Myocyte (in vitro differentiated cells): ENCODE measurements at places on chromosomes 7 and 10. TPM values are rescaled to one million over a fixed set of nuclear protein-coding genes. Genes with fewer than 3 reads are reported as not detected.

Gene GUSB
- total RNA-seq = 19.9 and 20.8 TPM in 2 replicates

- no peak for DNase-seq
Measured at GRCh38 chr7:150945171-150945852, 32.8 kb downstream of the KCNH2 start.

DNA sequence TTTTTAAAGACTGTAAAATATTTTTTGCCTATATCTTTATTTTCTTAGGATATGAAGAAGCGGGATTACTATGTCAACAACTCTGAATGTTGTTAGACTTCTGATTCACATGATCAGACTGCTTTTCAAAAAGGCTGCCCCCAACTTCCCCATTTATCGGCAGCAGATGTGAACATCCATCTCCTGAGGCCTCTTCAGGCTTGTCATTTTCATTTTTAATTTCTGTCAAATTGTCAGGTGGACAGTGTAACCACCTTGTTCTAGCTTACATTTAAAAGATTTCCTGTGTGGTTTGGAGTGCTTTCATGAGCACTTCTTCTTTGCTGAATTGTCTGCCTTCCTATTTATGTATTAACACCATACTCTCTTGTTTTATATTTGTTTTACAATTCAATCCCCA is 78.8 kb upstream of the GSDME start:
- DNase-seq = no peak

GRCh38 chr7:114924038-114924712 is 2.3 kb downstream of the MDFIC start:
- no peak for DNase-seq

DNA sequence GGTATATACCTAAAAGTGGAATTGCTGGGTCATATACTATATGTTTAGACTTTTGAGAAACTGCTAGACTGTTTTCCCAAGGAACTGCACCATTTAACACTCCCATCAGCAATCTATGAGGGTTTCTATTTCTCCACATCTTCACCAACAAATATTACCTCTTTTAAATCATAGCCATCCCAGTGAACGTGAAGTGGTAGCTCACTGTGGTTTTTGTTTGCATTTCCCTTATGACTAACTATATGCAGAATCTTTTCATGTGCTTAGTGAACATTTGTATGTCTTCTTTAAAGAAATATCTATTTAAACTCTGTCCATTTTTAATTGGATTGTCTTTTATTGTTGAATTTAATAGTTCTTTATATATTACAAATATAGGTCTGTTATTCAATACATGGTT is 115.8 kb upstream of the SEC61G start:
- DNase-seq = no peak

- DNase-seq = peak; percentile 5
Measured at GRCh38 chr7:146375170-146375569, 258.6 kb downstream of the CNTNAP2 start.

- DNase-seq = no peak
Measured at GRCh38 chr7:117901089-117901797, 28.0 kb upstream of the CTTNBP2 start.

DNA sequence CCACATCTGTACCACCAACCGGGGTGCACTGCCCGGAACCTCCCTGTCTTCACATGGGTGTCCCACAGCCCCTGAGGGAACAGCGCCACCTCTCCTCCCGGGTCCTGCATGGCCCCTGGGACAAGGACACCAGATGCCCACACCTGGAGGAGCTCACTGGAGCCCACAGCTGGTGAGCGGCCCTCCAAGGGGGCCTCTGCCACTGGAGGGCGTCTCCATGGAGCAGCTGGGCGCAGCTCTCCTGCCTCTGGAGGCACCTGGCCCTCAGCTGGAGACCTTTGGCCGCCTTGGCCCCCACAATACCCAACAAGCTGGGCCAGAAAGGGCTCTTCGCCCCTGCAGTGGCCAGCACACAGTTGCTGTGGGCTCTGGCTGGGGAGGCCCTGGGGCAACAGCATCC is 7.3 kb upstream of the NKX6-2 start:
- no peak for DNase-seq
